ENCODE measurements at places on chromosomes 12 and 14.
A peak's percentile ranks its signal among the peaks of the same experiment; 100 is the strongest.

DNA sequence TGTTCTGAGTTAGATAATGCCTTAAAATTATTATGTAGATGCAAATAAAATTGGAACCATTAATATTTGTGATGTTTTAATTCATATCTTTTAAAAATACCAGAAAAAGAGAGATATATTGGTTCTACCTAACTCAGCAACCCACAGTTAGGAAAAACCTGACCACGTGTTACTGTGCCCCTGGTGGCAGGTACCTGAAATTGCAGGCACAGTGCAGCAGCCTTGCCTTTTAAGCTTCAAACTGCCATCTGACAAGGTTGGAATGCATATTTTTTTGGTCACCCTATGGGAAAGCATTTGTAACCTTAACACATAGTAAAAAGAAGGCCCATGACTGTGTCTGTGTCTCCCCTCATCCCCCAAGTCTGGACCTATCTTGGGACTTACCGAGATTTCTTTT lies 109.4 kb upstream of the NOS1 start:
- DNase-seq: no peak

DNA sequence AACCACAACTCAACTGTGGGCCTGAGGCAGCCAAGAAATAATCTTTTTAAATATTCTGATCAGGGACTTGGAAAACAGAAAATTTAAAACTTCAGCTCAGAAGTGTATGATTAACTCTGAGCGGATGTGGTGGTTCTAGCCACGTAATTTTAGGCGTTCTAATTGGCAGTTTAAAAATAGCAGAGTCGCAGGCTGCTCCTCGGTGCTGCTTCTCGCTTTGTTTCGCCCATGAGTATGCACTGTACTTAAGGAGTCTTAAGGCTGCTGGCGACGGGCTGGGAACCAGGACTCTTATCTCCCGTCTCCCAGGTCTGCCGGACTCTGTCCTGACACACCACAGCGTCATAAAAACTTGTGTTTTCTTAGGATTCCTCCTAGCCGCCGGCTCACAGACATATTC lies 113.4 kb upstream of the PELI2 start:
- no peak for DNase-seq

DNA sequence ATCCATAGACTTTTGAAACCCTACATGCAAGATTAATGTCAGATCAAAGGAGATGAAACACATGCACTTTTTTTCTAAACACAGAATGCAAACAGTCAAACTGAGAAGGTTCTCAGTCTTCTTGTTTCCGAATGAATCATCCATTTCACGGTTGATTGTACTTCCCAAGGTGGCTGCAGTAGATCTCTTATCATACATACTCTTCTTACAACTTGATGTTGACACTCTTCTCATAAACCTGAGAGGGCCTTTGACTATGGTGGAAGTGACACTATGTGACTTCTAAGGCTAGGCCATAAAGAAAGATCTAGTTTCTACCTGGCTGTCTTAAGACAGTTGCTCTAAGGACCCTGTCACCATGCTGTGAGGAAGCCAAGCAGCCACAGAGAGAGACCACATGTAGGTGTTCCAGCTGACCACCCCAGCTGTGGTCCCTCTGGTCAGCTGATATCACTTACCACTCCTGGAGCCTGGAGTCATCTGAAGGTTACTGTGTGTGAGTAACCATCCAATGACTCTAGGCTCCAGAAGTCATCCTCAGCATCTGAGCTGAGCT lies 67.2 kb upstream of the HMGA2 start:
- no peak for DNase-seq

- DNase-seq: no peak
Measured at GRCh38 chr14:34851395-34851794, 23.8 kb downstream of the BAZ1A start.

DNA sequence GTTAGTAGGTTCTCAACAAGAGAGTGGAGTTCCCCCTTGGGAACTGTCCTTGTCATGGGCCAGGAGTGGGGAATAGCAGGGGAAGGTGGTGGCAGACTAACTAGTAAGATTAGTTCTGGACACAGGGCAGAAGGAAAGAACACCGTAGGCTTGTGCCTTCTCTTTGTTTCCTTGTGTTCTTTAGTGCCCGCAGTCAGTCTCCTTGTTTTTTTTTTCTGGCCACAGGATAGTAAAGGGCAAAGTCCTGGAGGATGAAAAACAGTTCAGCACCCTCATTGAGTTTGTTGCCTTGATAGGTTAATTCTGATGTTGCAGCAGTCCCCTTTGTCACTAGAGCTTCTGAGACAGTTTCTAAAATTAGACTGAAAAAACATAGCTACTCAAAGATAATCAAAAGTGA lies 8.4 kb downstream of the PEX5 start:
- no peak for DNase-seq

DNA sequence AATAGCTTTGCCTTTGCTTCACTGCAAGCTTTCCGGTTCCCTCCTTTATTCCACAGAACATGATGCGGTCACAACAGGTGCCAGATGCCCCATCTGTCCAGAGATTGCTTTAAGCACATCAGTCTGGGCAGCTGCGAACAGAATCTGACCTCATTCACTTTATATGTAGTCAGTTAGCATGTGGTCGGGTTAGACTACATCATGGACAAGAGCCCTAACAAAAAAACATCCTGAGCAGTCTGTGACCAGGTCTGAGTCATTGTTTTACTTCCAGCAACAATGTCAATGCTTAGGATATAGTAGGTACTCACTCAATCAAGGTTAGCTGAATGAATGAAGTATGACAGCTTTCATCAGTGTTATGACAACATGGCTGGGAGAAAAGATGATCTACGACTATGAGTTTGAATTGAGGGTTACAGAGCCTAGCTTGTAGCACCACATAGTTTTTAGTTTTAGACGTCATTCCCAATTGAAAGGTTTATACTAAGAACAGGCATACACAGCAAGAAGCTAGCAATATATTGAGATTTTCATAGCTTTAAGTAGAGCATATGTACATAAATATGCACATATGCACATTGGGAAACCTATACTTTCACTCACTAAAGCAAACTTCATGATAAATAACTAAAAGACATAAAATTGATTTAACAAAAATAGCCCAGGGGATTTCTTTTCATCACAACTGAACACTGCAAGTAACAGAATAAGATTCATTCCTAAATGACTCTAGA lies 64.2 kb upstream of the TMCC3 start:
- DNase-seq: no peak

DNA sequence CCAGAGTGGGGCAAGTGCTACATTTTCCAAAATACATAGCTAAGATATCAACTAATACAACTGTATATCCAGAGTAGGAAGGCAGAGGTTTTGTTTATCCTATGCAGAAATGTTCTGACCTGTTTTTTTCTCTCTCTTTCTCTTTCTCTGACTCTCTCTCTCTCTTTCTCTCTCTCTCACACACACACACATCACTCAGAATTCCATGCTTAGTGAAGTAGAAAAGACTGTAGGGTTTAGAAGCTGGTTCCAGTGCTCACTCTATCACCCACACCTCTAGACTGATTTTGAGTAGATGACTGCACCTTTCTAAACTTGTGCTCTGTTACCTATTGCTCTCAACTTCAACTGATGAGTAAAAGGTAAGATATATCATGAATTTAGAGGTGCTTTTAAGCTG lies 356.7 kb downstream of the LRIG3 start:
- no peak for DNase-seq

- DNase-seq: no peak
Measured at GRCh38 chr14:104023325-104024055, 62.0 kb upstream of the ASPG start.

DNA sequence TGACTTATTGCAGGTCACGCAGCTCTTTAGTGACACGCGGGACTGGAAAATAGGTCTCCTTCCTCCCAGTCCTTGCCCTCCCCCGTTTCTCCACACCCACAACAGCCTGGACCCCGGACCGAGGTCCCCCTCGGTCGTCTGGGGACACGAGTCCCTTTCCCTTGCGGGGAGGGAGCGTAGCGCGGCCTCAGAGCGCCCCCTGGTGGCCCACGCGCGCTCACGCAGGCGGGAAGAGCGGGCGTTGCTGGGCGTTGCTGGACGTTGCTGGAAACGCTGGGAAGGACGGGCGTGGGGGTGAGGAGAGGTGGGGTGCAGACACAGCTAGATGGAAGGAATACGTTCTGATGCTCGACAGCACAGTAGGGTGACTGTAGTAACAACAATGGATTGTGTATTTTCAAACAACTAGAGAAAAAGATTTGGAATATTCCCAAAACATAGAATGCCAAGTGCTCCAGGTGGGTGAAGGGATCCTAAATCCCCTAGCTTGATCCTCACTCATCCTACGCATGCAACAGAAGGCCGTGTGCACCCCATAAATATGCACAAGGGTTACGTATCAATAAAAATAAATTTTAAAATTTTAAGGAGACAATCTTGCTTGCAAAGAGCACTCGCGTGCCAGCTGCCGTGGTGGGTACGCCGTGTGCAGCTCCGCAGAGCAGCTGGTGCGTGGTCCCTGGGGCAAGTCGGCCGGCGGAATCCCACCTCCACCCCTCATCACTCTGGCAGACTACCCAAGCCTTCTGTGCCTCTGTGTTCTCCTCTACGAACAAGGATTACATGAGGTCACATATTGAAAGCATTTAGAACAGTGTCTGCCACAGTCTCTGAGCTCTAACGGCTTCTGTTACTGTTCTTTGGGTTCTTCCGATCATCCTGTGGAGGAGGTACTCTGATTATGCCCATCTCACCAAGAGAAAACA lies 87.4 kb downstream of the B4GALNT3 start:
- DNase-seq: peak; percentile 65
